ENCODE measurements at places on chromosomes 13 and 19.

- DNase-seq, result no peak
Measured at GRCh38 chr13:47298506-47298905, 401.7 kb upstream of the HTR2A start.

DNA sequence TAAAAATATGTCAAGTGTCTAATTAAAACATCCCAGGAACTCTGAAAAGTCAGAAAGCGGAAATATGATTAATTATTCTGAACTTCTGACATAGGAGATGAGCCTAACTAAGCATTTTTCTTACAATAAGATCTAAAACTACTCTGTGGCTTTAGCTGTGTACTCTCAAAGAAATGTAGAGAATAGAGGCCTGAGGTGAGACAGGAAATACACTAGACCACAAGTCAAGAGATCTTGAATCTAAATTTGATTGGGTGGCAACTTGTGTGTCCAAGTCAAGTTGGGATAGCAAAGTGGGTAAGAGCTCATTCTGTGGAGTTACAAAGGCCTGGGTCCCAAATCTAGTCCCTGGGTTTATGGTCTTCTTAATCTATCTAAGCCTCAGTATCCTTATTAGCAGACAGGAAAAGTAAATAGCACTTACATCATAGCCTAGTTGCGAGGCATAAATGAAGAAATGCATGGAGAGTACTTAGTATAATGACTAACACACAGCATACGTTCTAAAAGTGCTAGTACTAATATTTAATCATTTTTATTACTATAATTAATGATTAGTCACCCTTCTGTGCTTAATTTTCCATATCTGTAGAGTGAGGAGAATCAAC, 9.4 kb upstream of the LRRC63 start:
- DNase-seq, result no peak

DNA sequence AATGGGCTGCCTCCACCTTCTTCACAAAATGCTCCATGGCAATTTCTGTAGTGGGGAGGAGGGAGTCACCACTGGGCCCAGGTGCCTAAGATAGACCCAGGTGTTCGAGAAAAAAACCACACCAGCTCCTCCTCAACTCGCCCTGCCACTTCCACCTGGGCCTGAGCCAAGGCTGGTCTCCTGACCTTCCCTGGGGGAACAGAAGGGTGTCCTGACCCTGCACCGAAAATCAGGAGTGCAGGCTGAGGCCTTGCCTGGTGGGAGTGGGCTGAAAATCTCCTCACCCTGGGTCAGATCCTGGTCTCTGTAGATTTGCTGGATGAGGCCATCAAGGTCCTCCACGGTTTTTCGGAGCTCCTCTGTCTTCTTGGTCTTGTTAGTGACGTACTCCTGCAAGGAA, 17.6 kb upstream of the AKAP8 start:
- DNase-seq, result no peak

DNA sequence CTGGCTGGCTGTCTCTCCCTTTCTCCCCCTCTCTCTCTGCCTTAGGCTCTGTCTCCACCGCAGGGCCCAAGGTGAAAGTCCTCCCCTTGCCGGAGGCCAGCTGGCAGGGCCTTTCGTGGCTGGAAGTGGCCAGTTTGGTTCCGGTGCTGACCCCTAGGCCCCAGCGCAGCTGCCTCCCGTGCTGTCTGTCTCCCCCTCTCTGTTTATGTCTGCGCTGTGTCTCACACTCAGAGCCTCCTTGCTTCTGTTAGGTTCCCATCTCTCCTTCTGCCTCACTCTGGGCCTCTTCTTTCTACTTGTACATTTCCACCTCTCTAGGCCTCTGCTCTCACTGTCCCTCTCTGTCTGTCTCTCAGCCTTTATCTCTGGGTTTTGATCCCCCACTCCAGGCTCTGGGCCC, 13.1 kb downstream of the CCDC97 start:
- DNase-seq, result no peak

DNA sequence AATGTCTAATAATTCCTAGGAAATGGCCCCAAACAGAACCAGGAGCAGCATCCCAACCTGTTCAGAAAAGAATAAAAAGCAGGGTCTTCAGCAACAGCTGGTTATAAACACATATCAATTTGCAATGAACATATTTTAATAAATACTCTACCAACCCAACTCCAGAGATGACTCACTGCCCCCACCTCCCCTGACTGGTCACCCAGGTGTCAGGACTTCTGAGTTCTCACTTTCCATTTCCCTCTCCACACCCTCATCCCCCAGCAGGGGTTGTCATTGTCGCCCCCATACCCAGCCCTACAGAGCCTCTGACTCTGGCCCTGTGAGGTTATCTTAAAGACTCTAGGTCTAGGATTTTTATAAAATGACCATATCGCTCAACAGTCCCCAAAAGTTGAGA, 6.9 kb downstream of the SERPINE3 start:
- DNase-seq, result no peak

GRCh38 chr19:50203281-50204080, at the start of gene MYH14:
TSS of gene MYH14 (plus strand) at chr19:50203622. CDS start at chr19:50210366, 6,744 bp downstream.
- no peak for DNase-seq

DNA sequence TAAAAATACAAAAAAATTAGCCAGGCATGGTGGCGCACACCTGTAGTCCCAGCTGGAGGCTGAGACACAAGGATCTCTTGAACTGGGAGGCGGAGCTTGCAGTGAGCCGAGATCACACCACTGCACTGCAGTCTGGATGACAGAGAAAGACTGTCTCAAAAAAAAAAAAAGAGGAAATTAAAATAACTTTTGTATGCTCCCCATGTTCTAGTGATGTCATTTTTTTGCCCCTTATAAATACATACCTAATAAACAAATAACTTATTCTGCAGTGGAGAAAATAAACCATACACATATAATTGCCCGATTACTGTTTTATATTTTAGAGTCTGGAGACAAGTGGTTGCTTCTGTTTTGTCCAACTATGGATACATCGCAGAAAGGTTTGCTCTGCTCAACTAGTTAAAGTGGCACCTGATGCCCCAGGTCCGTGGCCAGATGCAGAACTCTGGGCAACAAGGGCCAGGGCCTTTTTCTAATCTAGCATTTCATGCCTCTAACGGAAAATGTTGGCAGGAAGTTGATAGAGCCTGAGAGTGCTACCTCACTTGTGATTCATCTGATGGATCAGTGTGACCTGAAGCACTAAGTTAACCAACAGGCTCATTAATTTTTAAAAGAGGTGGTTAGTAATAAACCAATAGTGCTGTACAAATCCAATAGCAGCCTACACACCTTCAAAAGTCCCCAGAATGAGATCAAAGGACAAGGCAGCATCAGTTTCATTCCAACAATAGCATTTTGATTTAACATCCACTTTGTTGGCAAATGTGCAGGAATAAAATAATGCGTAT, 18.8 kb downstream of the UBE2L5 start:
- DNase-seq, result no peak

DNA sequence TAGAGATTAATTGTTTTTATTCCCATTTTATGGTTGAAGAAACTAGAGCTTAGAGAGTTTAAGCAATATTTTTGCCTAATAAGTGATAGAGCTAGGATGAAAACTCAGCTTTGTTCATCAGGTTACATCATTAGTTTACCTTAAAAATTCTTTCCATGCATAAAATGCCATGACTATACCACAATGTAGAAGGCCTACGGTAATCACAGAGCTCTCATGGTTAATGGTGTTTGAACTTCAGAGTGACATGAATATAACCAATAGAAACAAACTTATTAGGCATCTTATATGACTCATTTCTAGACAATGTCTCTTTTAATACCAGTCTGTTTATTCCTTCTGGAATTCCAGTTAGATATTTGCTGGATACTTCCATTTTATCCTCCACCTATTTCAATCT, 78.5 kb downstream of the FGF9 start:
- DNase-seq, result no peak

DNA sequence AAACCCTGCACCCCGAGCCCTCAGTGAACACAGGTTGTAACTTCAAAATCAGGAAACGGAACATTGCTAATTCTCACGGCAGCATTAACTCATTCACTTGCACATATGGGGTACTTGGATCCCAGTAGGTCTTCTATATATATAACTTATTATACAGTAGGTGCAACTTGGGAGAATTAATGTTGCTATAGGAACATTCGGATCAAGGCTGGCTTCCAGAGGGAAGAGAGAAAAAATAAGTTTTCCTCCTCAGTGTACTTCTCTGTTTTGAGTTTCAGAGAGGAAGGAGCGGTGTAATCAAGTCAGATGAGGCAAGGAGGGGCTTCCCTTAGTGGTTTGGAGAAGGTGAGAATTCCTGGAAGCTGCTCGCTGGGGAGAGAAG, 90.9 kb upstream of the ZNF507 start:
- DNase-seq, result no peak

DNA sequence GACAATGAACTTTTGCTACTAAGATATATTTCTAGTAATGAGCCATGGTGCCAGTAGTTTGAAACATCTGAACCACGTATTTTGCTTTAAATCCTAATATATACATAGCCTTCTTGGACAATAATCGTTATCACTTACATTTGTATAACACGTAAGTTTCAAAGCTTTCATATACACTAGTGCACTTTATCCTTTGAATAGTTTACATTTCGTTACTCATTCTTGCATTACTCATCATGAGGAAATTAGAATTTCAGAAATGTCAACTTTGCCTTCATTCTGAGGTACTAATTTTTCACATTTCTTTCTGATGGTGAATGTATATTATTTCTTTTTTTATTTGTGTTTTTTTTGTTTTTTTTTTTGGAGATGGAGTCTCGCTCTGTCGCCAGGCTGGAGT, 5.8 kb downstream of the KBTBD7 start:
- no peak for DNase-seq

GRCh38 chr13:69373747-69374425, 733.7 kb upstream of the ATXN8OS start:
- DNase-seq, result no peak

GRCh38 chr19:7149956-7150705, 80.6 kb downstream of the ZNF557 start:
- no peak for DNase-seq

- DNase-seq, result no peak
Measured at GRCh38 chr13:27523346-27524073, 73.1 kb upstream of the MTIF3 start.

- DNase-seq, result no peak
Measured at GRCh38 chr13:21911646-21912298, 240.9 kb downstream of the FGF9 start.

- no peak for DNase-seq
Measured at GRCh38 chr19:16260812-16261161, 63.1 kb downstream of the AP1M1 start.

GRCh38 chr13:110475550-110476219, 85.8 kb downstream of the RAB20 start:
- no peak for DNase-seq

DNA sequence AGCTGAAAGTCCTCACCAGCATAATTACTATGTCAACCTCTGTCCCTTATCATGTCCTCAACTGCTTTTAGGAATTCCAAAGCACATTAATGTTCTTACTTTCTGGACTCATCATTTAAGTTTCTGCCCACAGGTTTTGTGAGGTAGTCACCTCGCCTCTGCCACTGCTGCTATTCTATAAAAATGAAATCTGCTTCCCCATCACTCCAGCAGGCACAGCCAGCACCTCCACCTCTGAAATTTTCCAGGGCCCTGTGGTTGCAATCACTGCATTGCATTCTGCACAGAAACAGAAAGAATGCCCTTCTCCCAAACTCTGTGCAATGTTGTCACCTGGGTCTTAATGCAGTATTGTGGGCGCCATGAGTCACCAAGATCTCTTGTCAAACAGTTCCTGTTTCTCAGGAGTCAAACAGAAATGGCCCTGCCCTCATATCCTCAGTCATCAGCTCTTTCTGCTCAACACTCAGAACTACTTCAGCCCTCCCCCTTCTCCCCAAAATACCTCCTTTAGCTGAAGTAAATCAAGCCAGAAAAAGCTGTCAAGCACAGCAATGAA, 529.2 kb upstream of the NBEA start:
- DNase-seq, result no peak

DNA sequence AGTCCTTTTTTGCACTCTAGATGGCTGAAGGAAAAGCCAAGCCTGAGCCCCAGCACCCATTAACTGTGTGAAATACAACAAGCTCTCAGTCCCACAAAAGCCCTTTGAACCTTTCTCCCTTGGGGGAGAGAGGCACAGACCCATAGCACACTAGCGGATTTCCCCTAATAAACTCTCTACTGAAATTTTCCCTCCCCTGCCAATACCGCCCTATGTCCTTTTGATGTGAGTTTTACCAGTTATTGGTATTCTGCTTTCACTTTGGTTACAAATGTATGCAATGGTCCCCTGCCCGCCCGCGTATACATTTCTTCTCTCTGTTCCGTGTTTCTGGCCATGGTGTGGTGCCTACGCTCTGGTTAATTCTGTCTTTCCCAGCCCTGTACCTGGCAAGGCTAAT, 54.0 kb upstream of the MYO16 start:
- DNase-seq, result no peak

- DNase-seq, result no peak
Measured at GRCh38 chr19:33701565-33701964, 79.8 kb downstream of the CHST8 start.

GRCh38 chr13:82356667-82357410, 1525.4 kb downstream of the SLITRK1 start:
- no peak for DNase-seq

GRCh38 chr13:113729187-113730019, 29.6 kb upstream of the TMEM255B start:
- DNase-seq, result no peak

GRCh38 chr19:49685845-49686332, 3.5 kb upstream of the ADM5 start:
- DNase-seq, result no peak

DNA sequence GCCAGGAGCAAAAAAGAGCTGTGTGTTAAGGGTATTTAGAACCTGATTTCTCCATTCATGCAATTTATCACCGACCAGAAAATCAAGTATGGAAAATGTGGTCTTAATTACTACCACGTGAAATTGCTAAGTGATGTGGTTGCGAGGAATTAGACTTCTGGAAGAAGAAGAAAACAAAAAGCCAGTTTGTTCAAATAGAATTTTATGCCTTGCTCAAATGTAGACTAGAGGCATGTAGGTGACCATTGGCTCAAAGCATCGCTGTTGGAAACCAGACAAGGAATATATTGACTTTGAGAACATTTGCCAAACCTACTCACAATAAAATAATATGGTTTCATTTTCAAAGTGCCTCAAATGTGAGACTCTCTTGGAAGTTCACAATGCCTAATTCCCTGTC, 57.3 kb upstream of the LRCH1 start:
- DNase-seq, result no peak

DNA sequence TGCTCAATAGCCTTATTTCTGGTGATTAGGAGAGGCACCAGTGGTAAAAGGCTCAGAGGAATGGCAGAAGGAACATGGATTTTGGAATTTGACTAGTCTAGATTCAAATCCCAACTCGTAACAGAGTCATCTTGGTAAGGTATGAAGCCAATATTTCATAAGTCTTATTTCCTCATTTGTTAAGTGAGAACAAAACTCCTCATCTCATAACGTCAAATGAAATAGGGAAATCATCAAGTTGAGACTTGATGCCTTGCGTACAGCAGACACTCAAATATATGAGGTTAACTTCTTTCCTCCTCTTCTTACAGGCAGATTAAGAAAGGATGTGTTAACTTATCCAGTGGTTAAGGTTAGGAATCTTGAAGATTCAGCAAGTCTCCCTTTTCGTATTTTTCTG, 189.2 kb downstream of the DLEU7 start:
- no peak for DNase-seq

DNA sequence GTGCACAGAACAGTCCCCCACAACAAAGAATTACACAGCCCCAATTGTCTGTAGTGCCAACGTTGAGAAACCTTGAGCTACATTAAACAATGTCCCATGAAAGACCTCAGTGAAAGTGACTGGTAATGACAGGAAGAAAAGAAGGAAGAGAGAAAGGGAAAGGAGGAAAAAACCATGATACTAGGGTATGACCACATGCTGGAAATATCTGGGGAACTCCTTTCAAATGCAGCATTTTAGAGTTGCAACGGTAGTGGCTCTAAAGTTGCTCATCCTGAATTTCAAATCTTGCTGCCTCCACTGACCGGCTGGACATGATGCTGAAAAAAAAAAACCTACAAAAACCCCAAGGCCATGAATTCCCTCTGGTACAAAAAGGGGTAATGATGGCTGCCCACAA, 26.5 kb downstream of the FPR3 start:
- no peak for DNase-seq
